Naive thymus-derived CD4-positive, alpha-beta T cell (primary cell): ENCODE measurements at places on chromosomes 6 and 20.

- DNase-seq = no peak
Measured at GRCh38 chr20:1648101-1648500, 9.5 kb downstream of the SIRPG start.

DNA sequence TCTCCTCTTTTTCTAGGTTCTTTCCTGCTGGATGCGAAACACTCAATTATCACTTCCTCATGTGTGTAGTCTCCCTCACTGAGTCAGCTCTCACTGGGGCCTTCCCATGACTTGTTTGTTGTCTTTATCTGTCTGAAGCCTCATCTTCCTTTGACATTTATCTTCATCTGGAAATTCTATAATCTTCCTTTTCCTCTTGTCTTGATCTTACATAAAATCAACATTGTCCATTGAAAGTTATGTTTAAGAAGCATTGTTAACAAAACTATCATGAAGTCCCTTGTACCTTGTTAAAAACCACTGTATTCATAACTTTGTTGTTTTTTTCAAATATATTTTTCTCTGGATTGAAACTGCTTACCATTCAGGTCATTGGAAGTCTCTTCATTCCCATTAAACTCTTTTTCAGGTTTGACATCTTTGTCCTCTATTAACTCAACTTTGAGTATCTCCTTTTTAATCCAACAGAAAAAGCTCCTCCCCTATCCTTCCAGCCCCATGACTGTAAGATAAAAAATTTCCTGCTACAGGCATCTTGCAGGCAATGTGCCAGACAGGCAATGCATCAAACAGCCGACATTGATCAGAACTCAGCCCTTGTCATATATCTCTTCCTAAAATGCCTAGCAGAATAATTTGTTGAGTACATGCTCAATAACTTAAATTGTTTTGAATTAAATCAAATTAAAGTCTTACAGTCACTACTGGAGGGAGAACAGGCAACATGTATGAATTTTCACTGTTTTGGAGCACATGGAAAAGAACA is 34.8 kb downstream of the MYLIP start:
- no peak for DNase-seq

DNA sequence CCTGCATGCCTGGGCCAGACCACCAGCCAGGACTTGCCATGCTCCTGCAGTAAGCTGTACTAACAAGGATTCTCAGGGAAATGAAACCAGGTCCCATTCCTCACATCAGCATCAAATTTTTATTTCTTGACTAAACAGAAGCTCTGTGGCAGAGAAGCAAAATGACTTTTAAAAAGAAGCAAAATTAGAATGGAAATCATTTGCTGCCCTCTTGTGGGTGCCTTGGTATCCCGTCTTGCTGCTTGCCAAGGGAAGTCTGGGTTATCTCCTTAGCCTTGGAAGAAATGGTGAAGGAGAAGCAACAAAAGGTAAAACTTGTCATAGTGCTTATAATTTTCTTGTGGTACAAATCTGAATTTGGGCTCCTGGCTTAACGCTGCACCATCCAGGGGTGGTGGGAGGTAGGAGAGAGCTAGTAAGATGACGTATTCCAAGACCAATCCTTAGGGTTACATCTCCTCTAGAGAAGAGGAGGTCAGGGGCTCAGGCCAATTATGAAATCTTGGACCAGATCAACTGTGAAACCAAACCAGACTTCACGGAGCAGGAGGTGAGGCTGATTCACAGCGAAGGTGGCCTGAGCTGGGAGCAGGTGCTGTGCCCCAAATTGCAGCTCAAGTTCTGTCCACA is 107.5 kb downstream of the FAXC start:
- DNase-seq = no peak

DNA sequence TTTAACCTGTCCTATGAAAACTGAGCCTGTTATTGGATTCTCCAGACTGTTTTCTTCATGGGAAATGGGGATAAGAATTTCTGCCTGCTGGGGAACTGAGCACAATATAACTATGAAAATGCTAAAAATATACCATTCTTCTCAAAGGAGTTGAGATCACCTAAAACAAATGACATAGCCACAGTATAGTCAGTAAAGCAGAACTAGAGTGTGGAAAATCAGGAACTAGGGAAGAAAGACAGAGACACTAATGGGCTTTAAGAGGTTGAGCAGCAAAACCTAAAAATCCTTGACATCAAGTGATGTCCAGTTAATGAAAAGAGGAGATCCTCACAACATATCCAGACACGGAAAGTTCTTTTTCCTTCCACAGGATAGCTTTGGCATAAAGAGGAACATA is 215.7 kb upstream of the CST7 start:
- no peak for DNase-seq

GRCh38 chr6:170091000-170091638 is 199.8 kb downstream of the DLL1 start:
- DNase-seq = no peak

DNA sequence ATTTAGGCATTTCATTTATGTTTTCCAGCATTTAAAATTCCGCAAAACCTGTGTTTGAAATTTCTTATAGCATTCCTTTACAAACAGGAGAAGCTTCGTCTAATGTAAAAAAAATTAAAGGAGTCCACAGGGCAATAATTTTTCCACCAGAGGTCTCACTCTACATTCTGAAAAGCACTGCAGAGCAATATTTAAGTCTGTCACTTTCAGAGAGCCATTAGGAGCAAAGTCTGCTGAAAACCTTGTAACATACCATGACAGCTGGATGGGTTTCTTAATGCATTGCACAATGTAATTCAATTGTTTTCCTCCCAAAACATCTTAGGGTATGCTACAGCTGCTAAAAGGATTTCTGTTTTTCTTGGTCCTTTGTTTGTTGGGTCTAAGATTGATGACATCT is 18.0 kb downstream of the BAG2 start:
- no peak for DNase-seq
